Lung (tissue), 17 donors: ENCODE measurements at places on chromosomes 6 and 20. TPM values are rescaled to one million over a fixed set of nuclear protein-coding genes. Genes with fewer than 3 reads are reported as not detected.

GRCh38 chr20:9408422-9409300, 105.7 kb upstream of the LAMP5 start:
- no peak for DNase-seq

DNA sequence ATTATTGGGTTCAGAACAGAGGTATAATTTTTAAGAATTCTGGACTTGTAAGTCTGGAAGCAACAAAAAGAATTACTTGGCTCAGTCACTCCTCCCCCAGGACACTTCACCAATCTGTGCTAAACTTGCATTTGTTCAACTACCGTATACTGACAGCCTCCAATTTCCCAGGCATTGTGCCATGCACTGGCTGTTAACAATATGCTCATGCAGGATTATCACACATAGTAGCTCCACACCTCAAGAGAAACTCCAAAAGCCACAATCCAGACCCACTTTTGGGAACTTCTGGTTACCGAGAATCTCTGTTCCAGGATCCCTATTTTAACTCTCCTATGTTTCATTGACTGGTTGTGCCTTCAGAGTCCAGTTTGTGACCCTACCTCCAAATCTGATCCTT, 7.7 kb downstream of the ADGRF1 start:
- DNase-seq, result no peak

RIMS1 gene
- total RNA-seq, result 2.9 TPM

OR2H2 gene
- total RNA-seq, result not detected
